Natural killer cell treated with Interleukin-12 subunit alpha and Interleukin-12 subunit beta and Interleukin-15 and Interleukin-18, amount 100 ng/mL, for 72 hours (primary cell): ENCODE measurements at places on chromosomes 7 and 10. TPM values are rescaled to one million over a fixed set of nuclear protein-coding genes. Genes with fewer than 3 reads are reported as not detected.
A peak's percentile ranks its signal among the peaks of the same experiment; 100 is the strongest.

DNA sequence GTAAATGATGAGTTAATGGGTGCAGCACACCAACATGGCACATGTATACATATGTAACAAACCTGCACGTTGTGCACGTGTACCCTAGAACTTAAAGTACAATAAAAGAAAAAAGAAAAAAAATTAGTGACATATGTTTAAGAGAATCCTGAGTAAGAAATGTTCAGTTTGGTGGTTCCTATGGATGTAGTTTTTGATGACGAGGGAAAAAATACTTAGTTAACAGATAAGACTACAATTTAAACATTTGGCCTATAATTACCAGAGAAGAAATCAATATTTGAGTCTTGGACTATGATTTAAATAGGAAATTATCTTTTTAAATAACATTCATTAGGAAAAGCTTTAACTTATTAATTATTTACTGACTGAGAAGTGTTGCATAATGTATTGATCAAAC is 39.2 kb upstream of the SLC26A3 start:
- DNase-seq, result no peak

- no peak for DNase-seq
Measured at GRCh38 chr10:128405450-128405849, 279.2 kb upstream of the MKI67 start.

GRCh38 chr7:138550337-138550736 is 90.3 kb downstream of the TRIM24 start:
- DNase-seq, result no peak

- no peak for DNase-seq
Measured at GRCh38 chr7:38281266-38281665, 7.8 kb upstream of the TARP start.

DNA sequence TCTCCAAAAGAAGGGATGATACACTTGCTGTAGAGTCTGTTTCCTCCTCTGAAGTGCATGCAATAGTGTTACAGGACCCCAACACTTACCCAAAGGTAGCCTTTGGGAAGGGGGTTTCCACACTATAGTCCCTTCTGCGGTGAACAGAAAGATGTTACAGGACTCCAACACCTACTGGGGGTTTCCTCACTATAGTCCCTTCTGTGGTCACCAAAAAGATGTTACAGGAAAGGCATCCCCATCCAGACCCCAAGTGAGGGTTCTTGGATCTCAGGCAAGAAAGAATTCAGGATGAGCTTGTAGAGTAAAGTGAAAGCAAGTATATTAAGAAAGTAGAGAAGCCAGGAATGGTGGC is 69.2 kb upstream of the PIK3CG start:
- DNase-seq, result no peak

- DNase-seq, result peak; percentile 39
Measured at GRCh38 chr10:5506751-5507648, 7.6 kb upstream of the CALML5 start.

DNA sequence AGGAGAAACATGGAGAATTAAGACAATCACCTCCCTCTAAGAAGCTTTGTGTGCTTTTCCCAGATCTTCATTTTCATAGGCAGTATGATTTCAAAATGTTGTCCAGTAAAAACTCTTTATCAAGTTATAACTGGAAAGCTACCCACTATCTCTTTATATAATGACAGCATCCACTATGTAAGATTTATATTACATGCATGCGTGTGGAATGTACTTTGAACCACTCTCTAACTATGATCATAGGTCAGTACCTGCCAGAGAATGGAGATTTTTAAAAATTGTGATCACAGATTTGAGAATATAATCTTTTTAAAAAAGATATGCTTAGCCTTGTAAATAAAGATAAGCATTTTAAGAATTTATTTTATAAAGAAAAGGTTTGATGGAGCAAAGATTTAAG is 17.9 kb downstream of the PAPSS2 start:
- DNase-seq, result no peak

GRCh38 chr10:131269776-131270460 is 41.6 kb downstream of the TCERG1L start:
- no peak for DNase-seq

GRCh38 chr7:42856605-42856987 is 55.3 kb downstream of the C7orf25 start:
- DNase-seq, result no peak

- no peak for DNase-seq
Measured at GRCh38 chr10:14707481-14707880, 67.2 kb downstream of the FAM107B start.

- no peak for DNase-seq
Measured at GRCh38 chr10:30694518-30695228, 65.1 kb upstream of the LYZL2 start.

DNA sequence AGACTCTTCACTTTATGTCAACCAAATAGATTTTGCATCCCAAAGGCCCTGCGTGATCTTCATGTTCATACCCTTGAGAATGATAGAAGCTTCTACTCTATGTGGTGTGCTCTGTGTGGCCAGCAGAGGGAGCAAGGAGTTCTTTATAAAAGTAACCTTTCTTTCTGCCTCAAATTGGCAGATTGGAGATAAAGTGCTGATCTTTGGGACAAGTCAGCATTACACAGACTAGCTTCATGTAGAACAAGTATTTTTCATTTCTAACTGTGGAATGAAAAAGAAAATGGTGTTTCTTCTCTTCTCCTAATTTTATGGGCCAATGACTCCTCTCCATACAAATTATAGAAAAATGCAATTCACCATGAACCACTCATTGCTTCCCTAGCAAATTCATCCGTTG is 1214.1 kb downstream of the SORCS1 start:
- no peak for DNase-seq

DNA sequence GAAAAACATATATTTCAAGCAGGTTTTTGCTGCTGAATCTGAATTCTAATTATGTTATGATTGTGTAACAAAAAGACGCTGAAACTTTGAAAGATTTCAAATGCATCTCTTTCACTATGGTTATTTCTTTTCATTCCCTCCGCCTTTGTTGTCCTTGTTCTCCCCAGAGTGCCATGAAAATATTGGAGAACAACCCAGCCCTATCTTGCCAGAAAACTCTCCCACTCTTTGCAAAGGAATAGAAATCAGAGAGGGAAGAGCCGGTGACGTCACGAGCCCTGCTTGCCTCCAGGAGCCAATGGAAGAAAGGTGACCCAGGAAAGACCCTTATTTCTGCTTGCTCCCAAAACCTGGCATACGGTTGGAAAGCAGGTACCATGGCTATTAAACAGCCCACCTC is 3.4 kb downstream of the GFRA1 start:
- no peak for DNase-seq

- DNase-seq, result no peak
Measured at GRCh38 chr7:63039882-63040281, 958.8 kb upstream of the ZNF722 start.

DNA sequence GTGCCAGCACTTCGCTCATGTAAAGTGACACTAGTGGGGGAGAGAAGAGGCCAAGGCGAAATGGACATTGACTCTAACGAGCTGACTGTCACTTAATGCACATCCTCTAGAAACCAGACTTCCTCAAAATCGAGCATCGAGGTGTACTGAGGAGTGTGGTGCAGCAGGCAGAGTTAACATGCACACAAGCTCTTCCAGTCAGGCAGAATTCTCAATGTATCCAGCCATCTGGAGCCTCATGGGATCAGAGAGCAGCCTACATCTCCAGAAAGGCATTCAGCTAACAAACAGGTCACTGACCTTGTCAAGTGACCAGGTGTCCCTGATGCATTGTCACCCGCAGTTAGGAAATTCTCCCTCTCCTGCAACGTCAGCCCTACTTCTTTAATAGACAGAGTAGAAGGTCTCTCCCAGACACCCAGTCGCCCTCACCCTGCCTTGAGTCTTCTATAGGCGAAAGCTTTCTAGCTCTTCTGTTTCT is 259.8 kb upstream of the AOAH start:
- no peak for DNase-seq

DNA sequence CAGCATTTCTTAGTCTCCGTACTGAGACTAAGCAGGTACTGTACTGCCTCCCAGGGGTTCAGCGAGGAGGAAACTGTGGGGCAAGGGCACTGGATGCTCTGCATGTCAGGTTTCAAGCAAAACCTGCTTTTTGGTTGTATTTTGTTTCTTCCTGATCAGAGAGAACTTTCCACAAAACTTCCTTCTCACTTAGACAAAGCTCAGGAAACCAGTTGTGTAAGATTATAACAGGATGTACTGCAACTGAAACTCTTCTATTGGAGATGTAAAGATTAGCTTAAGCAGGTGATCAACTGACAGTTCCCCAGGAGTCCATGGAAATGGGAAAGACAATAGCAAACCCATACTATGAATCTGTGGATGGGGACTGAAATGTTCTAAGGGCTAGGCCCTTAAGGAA is 67.3 kb downstream of the PLCE1 start:
- no peak for DNase-seq

GRCh38 chr10:124012991-124013390 is 80.4 kb downstream of the CHST15 start:
- no peak for DNase-seq

GRCh38 chr10:108303149-108303548 is 1138.6 kb upstream of the SORCS1 start:
- no peak for DNase-seq

DNA sequence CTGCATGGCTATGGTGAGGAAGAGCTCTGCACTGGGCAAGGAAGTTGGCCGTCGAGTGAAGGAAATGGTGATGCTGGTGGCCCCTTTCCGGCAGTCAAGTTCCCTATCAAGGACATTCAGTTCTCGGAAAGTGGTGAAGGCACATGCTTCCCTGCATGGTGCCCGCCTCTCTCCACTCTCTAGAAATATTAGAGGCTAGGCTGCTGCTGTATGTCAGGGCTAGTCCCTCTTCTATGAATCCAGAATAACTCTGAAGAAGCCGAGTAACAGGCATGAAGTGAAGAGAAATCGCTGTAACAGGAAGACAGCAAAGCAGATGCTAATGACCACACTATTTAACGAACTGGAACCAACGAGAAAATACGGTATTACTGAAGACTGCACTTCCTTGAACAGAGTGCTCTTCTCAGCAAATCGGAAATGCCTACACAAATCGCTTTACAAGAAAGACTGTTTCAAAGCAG is 5.4 kb downstream of the IDI1 start:
- DNase-seq, result peak; percentile 82

- DNase-seq, result peak; percentile 41
Measured at GRCh38 chr10:97584060-97584797, at the start of gene HOGA1. Gene HOGA1 (plus strand): TSS chr10:97584389. CDS start chr10:97584704, 315 bp downstream.

DNA sequence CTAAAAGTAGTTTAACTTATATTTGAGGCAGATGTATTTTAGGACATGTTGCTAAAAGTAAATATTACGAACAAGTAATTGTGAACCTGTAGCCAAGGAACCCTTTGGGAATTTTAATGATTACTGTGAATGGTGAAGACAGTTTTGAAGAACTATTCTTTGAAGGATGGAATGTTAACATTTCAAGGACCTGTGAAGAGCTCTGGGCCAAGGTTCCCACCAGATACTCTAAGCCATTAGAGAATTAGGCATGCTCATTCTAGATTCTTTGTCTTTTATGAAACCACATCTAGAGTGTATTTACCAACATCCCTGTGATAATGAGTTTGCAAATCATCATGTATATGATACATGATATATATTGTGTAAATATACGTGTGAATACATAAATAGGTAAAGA is 99.8 kb downstream of the SEPTIN7 start:
- no peak for DNase-seq

DNA sequence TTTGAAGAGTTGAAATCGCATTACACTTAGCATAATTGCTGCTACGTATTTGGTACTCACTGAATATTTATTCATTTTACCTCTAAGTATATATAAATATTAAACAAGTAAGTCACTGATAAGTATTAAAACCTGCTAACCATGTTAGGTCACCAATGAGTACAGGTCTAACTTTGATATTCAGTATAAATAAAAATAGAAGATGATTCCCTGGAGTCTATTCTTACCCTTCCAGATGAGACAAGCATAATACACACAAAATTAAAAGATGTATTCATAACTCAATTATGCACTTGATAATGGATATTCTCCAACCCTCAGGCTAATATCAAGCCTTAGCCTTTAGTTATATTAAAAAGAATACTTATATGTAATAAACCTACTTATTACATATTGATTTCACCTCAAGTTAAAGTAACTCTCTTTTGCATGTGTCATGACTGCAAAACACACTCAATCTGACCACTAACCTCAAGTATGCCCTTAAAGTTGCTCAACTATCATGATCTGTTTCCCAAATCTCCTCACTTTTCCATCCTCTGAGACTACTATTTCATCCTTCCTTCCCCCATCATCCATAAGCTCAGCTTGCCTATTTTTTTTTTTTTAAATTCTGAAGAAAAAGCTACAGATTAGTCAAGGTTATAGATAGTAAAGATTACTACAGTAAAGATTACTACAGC is 46.8 kb downstream of the IPMK start:
- no peak for DNase-seq

DNA sequence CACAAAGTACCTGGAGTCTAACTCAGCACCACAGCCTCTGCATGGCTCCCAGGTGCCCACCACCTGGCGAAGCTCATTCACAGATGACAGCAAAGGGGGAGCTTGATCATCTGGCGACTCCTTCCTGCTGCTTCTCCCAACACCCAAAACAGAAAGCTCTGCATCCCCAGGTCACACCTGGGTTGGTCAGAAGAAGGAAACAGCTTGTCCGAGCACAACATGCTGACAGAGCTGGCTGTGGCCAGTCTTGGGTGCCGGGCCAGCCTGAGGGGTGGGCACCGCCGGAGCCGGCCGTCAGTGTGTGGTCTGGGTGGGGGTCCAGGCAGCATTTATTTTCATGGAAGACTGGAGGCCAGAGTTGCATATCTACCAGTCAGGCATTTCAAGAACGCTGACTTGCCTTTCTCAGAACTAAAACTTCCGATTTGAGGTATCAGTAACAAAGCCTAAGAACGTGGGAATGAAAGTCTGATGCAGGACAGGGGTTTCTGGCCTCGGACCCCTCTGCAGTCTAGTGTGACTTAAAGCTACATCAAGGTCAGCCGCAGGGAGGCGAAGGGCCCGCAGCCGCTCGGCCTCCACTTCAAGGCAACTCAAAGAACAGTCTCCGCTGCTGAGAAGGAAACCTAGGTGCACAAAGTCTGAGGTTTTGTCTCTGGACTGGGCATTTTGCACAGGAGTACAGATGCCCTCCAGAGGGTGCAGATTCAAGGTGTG is 109.6 kb downstream of the CYTH3 start:
- no peak for DNase-seq

DNA sequence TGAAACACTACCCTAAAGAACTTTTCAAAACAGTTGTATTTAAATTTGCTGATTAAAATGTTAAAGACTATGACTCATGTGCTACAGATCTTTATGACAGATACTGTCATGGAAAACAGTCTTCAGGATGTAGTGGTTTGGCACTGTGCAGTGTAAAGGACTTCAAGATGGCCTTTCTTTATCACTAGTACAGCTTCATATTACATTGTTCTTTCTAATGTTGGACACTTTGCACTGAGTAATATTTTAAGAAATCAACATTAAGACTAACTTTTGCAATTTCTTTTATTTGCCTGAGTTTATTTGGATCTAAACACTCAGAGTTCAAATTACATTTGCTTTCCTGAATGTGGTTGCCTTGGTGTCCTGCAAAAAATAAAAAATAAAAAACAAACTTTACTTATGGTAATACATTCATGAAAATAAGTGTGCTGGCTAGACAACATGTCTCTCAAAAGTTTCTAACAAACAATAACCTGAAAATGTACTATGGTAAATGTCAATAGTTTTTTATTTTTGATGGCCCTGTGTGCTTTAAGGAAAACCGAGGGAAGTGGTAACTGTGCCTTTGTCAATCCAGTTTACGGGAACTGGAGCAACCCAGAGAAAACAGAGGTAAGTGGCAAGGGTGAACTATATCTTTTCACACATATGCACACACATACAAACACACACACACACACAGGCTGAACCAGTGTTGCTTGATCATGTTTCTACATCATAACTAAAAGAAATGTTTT is 85.9 kb upstream of the PLXDC2 start:
- no peak for DNase-seq

Gene NRG3
- total RNA-seq, result not detected

Gene SPAM1
- not detected for total RNA-seq

Gene SYT15B
- total RNA-seq, result not detected

Gene INMT
- 0.33 TPM for total RNA-seq

Gene SPDYE11
- not detected for total RNA-seq
